ENCODE measurements at places on chromosomes 2 and 18.

- DNase-seq: no peak
Measured at GRCh38 chr2:223451-223850, 40.4 kb downstream of the SH3YL1 start.

DNA sequence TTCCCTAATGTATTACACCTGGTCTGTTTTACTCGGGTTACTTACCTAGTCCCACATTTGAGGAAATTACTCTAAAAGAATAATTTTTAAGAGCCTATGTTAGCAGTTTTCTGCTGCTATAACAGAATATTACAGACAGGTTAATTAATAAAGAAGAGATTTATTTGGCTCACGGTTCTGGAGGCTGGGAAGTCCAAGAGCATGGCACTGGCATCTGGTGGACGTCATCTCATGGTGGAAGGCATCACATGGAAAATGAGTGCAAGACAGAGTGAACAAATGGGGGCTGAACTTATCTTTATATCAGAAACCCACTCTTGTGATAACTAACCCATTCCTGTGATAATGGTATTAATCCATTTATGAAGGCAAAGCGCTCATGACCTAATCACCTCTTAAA, 12.8 kb upstream of the GLS start:
- DNase-seq: no peak

GRCh38 chr2:50607721-50608120, 424.2 kb downstream of the NRXN1 start:
- no peak for DNase-seq

- peak; percentile 27 for DNase-seq
Measured at GRCh38 chr2:46014911-46015654, 282.1 kb upstream of the EPAS1 start.

GRCh38 chr2:3491716-3492474, 27.4 kb downstream of the ADI1 start:
- no peak for DNase-seq

GRCh38 chr2:207487650-207488311, 42.0 kb upstream of the CREB1 start:
- DNase-seq: no peak

- no peak for DNase-seq
Measured at GRCh38 chr18:2971741-2972552, 41.0 kb downstream of the LPIN2 start.

GRCh38 chr2:242001853-242002252, 132.3 kb downstream of the RTP5 start:
- no peak for DNase-seq

GRCh38 chr2:222592176-222592575, 63.7 kb downstream of the FARSB start:
- no peak for DNase-seq

DNA sequence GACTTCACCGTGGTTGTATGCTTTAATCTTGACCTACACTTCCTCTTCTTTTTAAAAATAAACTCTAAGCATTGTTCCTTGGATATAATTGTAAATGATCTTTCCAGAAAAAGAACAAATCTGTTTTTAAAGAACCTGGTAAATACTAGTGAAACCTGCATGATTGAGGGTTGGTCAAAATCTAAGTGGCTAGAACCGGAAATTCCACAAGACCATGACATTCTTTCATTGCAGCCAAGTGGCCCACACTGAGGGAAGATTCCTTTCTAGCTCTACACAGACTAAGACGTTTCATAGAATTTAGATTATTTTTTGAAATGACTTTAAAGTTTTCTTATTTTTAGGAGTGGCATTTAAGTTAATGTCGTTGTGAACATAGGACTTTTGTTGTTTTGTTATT, 356.7 kb downstream of the NYAP2 start:
- no peak for DNase-seq

Measured in WTC11 (cell line).